HFFc6 (cell line): ENCODE measurements at places on chromosomes 3 and 15. TPM values are rescaled to one million over a fixed set of nuclear protein-coding genes. Genes with fewer than 3 reads are reported as not detected.

DNA sequence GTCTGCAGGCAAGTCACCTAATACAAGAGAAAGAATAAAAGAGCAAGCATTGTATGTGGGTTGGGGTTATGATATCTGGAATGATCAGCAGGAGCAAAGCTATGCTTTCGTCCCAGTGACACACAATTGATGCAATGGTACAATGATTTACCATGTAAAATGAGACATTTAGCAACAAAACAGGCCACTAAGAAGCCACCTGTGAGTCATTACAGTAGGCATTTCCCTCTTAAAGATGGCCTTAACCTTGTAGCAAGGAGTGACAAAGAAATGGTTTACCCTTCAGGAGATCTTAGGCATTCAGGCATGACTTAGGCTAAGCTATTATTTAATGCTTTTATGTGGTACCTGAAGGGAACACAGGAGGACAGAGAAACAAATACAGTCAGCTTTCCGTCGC, 373.3 kb upstream of the RBMS3 start:
- DNase-seq, result no peak

The SLC2A2 gene
- total RNA-seq, result not detected in 3 replicates

The ANKRD63 gene
- not detected in 3 replicates for total RNA-seq

GRCh38 chr3:143595456-143596077, 252.7 kb downstream of the SLC9A9 start:
- DNase-seq, result no peak

- no peak for DNase-seq
These were observed 40.5 kb upstream of the HES1 start for GRCh38 chr3:194095464-194095863.

GRCh38 chr3:179666436-179667035, 13.7 kb downstream of the USP13 start:
- DNase-seq, result no peak
